ENCODE measurements at places on chromosomes 13 and 19.

- no peak for DNase-seq
Observed at GRCh38 chr13:100845128-100845757, 170.6 kb upstream of the TMTC4 start.

DNA sequence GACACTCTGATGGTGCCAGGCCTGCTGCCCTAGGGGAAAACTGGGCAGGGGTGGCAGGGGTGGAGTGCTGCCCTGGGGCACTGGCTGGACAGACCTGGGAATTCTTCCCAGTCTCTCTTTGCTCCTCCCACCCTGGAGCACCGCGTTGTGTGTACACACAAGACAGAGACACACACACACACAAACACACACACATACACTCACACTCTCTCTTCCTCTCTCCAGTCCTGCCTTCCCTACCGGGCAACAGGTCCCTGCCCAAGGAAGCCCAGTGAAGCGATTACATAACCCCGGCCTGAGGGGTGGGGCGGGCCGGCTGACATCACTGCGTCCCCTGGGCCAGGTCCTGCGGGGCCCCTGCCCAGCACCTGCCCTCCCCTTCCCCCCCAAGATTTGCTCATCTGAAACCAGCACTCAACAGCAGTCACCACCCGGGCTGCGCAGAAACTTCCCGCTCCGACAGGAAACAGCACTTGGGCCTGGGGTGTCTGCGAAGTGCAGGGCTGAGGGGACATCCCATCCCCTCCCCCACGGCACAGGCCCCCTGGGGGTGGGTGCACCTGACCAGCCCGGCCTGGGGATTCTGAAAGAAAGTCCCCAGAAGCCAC lies 1.2 kb downstream of the MKNK2 start:
- peak; percentile 67 for DNase-seq

DNA sequence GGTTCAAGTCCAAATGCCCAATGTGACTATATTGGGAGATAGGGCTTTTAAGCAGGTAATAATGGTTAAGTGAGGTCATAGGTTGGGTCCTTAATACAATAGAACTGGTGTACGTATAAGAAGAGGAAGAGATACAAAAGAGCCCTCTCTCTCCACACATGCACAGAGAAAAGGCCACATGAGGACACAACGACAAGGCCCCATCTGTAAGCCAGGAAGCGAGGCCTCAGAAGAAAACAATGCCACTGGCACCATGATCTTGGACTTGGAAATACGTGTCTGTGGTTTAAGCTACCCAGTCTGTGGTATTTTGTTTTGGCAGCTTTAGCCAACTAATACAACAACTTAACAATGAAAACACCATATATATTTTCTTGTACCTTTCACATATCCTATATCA lies 23.4 kb upstream of the RFC3 start:
- no peak for DNase-seq

GRCh38 chr13:23673354-23673753 lies 103.1 kb downstream of the TNFRSF19 start:
- DNase-seq = no peak
